ENCODE measurements at places on chromosomes 11 and 22.

DNA sequence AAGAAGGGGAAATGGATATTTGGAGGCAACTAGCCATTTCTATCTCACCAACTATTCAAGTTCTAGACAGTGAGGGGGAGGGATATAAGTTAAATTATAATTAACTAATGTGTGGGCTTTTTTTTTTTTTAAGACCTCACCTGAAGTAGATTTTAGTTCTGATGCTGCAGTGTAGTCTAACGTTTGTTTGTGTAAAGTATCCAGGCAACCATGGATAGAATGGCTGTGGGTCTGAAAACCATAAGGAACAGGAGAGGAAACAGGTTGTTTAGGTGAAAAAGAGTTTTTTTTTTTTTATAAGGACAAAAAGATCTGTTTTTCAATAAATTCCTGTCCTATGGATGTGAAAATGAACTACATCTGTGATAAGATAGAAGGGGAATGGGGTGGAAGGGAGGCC is 262.4 kb upstream of the PLET1 start:
- DNase-seq: no peak

GRCh38 chr22:38570779-38571364 is 889 bp upstream of the DMC1 start:
- DNase-seq: no peak

GRCh38 chr11:132402071-132402684 is 1031.8 kb downstream of the NTM start:
- no peak for DNase-seq

DNA sequence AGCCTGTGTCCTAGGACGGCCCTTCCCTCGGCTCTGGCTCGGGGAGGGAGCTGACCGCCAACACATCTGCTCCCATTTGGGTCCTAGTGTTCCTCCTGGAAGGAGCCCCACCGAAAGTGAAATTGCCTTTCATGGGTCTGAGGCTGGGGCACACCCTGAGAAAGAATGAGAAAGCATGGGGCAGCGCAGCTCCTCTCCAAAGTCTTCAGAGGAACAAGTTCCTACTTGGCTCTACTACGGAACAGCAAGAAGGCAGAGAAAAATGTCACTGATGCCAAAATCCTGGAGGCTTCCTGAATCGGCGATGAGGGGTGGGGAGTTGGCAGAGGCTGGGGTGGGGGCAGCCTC is 41.5 kb upstream of the MYEOV start:
- no peak for DNase-seq

DNA sequence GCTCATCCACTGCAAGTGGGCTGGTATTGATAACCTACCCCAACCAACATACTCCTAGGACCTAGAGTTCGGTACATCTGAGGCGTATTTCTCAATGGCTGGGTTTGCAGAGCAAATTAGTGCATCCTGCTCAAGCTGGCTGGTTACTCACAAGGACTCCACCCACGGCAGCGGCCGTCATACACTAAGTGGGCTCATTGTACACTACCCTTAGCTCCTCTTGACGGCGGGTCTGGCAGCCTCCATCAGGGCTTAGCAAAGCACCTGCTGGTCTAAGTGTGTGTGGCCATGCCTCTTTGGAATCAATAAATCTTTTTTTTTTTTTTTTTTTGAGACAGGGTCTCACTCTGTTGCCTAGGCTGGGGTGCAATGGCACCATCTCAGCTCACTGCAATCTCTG is 20.2 kb upstream of the KCNJ11 start:
- no peak for DNase-seq

- DNase-seq: no peak
Observed at GRCh38 chr11:111194860-111195568, 50.5 kb upstream of the POU2AF2 start.

DNA sequence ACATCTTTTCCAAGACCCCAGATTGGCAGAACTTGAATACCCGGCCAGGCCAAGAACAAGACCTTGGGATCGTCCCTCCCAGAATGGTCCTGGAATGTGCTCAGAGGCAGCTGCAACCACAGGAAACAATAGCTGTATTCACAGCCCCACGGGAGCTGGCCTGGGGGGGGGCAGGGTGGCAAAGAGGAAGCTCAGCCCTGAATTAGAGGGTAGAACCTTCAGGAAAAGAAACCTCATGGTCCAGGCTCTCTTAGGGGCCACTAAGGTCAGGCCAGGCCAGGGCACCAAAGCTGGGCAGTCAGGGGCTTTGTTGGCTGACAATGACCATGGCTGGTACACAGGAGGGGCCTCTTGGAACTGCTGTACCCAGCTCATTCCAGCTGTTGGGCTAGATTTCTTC is 17.3 kb downstream of the RPL27A start:
- DNase-seq: no peak

GRCh38 chr11:17508306-17508705 is 31.7 kb upstream of the ABCC8 start:
- DNase-seq: peak; percentile 65

GRCh38 chr11:119361056-119361787 is 14.7 kb upstream of the MFRP start:
- DNase-seq: peak; percentile 98

All from trophoblast cell (in vitro differentiated cells and primary cell).